ENCODE measurements at places on chromosomes 7 and 10. TPM values are rescaled to one million over a fixed set of nuclear protein-coding genes. Genes with fewer than 3 reads are reported as not detected.

DNA sequence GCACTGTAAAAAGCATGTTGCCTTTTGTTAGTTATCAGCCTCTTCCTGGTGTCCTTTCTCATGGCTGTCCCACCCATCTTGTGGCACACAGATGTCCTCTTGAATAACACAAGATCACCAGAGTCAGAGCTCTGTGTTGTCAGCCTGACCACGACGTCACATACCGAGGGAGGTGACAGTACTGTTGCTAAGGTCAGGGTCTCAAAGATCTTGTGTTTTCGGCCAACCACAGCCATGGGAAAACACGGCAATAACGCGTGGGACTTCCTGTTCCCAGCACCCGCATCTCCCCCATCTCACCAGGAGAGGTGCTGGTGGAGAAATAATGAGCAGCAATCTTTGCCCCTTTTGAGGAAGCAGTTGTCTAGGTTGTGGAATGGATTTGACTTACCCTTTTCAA lies 40.4 kb downstream of the NPVF start:
- DNase-seq: no peak

DNA sequence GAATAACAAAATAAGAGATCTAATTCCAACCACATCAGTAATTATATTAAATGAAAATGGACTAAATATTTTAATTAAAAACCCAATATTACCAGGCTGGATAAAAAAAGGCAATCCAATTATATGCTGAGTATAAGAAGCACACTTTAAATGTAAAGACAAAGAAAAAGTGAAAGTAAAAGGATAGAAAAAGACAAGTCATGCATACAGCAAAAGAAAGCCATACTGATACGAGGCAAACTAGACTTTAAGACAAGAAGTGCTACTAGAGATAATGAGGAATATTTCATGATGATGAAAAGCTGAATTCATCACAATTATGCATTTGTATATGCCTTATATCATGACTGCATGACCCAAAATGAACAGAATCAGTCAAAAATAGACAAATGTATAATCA lies 628.6 kb downstream of the PHTF2 start:
- DNase-seq: no peak

- DNase-seq: no peak
Measured at GRCh38 chr10:68957654-68958053, 1.7 kb downstream of the DDX21 start.

DNA sequence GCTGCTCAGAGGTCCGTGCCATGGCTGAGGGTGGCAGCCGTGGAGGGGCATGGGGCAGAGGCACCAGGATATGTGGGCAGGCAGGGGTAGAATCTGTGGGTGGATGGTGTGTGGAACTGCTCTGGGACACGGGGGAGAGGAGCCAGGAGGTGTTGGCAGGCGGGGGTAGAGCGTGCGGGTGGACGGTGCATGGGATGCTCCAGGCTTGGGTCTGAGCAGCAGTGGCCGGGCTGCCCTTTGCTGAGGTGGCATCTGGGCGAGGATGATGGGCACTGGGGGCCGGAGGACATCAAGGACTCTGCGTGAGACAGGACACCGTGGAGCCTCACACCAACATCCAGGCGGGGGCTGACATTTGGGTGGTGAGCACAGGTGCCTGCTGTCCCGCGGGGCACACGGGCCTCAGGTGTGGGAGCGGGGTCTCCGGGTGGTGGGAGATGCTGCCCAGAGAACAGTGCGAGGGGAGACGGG lies 46.2 kb downstream of the JAKMIP3 start:
- no peak for DNase-seq

DNA sequence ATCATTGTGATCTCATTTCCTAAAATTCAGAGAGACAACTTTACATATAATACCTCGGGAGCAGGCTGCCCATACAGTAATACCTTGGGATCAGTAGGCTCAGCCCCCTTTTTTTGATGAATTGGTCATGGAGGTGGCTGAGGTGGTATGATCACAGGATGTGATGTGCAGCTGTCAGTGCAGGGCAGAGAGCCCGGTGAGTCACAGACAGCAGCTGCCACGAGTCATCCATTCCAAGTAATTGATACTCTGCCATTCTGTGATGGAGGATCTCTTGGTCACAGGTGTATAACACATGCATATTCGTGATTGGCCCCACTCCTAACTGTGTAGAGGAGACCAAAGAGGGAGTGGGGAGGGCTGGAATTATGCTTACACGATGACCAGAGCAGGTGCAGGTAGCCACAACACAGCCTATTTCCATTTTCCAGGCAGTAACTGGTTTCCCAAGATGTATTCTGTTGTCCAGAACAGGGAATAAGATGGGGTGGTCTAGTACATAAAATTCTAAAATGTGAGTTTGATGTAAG lies 14.1 kb downstream of the NRCAM start:
- no peak for DNase-seq

Gene TAC1
- total RNA-seq: not detected

Gene SPAM1
- total RNA-seq: not detected

Gene TMEM176A
- 31.1 TPM for total RNA-seq

Data from Right ventricle myocardium inferior (tissue), 1 donor.